Activated T-helper 1 cell treated with anti-CD3 and anti-CD28 coated beads, Interleukin-2, amount 50 U/mL, for 16 hours (primary cell): ENCODE measurements at places on chromosomes 6 and 20.
A peak's percentile ranks its signal among the peaks of the same experiment; 100 is the strongest.

- peak; percentile 39 for DNase-seq
Measured at GRCh38 chr6:27145731-27146455, 101.6 kb upstream of the PRSS16 start.

DNA sequence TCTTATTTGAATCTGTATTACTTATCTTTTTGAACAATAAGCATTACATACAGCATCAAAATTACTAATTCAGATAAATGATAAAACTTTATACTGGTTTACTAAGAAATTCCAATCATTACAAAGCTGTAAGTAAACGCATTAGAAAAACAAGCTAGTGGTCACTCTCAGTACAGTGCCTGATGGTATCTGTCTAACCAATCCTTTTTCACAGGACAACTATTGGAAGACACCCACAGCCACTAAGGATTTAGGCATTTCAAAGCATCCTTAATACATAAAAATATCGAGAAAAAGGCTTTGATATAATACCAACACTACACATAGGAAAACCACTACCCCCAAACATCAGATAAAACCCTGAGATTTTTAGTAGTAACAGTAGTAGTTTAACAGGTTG is 2.6 kb downstream of the CD164 start:
- no peak for DNase-seq

DNA sequence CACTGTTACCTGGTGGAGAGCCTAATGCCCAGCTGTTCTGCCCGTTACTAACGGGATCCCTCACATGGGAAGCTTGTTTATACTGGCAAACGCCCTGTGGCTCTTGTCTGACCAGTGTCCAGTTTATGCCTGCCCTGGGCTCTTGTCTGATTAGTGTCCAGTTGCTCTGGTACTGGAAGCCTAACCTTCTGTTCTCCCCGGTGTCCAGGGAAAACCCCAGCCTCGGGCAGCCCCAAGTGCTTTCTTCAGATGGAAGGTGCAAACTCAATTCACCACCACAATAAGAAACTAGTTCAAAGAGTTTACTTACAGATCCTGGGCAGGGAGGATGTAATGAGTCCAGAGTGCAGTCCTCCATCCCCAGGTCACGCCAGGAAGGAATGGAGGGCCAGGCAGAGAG is 148.4 kb downstream of the TBXT start:
- DNase-seq, result no peak

DNA sequence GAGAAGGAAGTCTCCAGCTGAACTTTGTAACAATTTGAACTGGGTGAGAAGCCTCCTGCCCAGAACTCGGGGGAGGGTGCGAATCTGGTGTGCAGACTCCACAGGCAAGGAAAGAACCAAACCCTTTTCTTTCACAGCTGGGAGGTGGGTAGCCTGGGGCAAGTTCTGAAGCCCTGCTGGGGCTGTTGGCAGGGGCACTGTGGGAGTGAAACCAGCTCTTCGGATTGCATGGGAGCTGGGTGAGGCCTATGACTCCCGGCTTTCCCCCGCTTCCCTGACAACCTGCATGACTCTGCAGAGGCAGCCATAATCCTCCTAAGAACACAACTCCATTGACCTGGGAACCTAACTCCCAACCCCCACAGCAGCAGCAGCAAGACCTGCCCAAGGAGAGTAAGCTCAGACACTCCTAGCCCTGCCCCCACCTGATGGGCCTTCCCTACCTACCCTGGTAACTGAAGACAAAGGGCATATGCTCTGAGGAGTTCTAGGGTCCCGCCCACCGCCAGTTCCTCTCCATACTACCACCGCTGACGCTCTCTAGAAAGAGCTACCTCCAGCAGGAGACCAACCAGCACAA is 37.5 kb downstream of the SOD2 start:
- no peak for DNase-seq

DNA sequence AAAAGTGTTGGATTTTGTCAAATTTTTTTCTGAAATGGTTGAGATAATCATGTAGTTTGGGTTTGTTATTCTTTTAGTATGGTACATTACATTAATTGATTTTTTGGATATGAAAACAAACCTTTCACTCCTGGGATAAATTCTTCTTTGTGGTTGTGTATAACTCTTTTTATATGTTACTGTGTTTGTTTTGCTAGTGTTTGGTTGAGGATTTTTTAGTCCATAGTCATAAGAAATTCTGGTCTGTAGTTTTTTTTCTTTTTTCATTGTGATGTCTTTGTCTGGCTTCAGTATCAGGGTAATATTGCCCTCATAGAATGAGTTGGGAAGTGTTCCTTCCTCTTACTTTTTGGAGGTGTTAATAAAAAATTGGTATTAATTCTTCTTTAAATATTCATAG is 122.2 kb upstream of the ATXN1 start:
- no peak for DNase-seq

GRCh38 chr6:166397849-166398248 is 15.1 kb upstream of the MPC1 start:
- DNase-seq, result no peak

DNA sequence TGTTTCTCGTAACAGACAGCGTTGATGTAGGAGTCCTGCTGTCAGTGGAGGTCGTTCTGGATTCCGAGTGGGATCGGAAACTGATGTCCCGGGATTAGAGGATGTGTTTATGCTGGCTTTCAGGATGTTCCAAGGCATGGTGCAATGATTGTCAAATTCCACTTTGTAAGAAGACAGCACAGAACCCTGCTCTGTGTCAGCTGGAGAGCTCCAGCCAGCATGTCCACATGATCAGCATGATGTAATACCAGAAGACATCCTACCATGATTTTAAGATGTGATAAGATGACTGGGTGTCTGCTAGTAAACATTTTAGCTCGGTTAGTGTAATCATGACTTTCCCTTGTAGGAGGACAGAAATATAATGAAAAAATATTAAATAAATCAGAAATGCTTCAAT is 20.3 kb downstream of the ENPP1 start:
- DNase-seq, result no peak

GRCh38 chr6:22302838-22303237 is 6.0 kb upstream of the PRL start:
- DNase-seq, result no peak

GRCh38 chr20:15297059-15297875 is 959.9 kb upstream of the FLRT3 start:
- no peak for DNase-seq
